ENCODE measurements at places on chromosomes 6 and 20.
A peak's percentile ranks its signal among the peaks of the same experiment; 100 is the strongest.

- DNase-seq = no peak
Measured at GRCh38 chr20:53935344-53936084, 134.9 kb downstream of the BCAS1 start.

GRCh38 chr6:105600336-105601260 lies 197.7 kb upstream of the PREP start:
- DNase-seq = no peak

GRCh38 chr20:51129147-51129776 lies 106.4 kb upstream of the KCNG1 start:
- no peak for DNase-seq

GRCh38 chr6:152112491-152113261 lies 305.2 kb downstream of the ESR1 start:
- DNase-seq = no peak

DNA sequence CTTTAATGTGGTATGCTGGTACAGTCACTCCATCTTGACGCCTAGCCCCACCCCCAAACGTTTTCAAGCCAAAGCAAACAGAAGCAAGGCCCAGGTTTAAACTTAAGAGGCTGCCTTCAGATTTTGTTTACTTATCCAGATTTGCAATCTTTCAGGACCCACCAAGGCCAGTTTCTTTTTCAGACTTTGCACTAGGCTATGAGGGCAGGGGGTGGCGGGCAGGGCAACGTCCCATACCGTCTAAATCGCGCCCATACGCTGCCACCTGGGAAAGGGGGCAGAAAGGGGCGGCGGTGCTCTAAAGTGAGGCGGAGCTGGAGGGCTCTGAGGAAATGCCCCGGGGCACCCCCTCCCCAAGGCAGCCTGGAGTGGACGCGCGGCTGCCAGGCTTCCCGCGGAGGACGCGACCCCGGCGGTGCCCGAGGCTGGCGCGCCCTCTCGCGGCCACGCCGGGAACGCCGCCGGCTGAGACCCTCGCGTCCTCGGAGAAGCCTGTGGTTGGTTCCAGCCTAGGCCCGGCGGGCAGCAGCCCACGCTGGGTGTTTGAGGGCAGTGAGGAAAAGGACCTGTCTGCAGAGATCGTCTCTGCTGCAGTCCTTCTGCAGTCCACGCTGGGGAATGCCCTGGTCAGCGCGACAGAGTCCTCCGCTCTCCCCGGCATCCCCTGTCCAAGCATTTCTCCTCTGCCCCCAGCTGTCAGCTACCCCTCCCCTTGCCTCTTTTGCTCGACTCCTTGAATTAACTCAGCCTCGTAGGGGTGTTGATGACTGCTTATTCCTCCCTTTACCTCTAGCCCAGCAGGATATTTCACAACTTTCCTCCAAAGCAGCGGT lies 129.2 kb upstream of the PRND start:
- peak; percentile 75 for DNase-seq

DNA sequence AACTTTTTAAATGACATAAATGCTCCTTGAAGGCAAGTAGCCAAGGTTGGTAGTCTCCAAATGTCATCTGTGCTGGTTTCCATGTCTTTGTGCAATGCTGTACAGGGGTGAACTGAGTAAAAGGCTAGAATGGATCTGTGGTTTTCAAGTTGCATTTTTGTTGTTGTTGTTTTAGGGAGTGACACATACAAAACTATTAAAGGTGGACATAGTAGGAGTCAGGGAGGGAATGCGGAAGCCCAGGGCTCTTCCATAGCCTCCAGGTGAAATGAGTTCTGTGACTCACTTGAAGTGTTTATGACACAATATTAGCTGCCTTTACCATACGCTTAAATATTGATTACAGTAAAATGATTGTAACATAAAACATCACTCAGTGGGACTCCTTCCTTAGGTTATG lies 22.5 kb upstream of the QKI start:
- peak; percentile 25 for DNase-seq

- DNase-seq = no peak
Measured at GRCh38 chr20:36576081-36576445, 2.7 kb downstream of the TGIF2 start.

DNA sequence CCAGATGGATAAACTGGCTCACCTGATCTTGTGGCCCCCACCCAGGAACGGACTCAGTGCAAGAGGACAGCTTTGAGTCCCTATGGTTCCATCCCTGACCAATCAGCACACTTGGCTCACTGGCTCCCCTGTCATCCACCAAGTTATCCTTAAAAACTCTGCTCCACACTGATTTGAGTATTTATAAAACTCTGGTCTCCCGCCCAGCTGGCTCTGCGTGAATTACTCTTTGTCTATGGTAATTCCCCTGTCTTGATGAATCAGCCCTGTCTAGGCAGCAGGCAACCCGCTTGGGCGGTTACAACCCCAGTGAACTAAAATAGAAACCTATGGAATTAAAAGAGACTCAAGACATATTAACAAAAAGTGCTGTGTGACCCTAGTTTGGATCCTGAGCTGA lies 38.1 kb upstream of the CD83 start:
- DNase-seq = no peak

DNA sequence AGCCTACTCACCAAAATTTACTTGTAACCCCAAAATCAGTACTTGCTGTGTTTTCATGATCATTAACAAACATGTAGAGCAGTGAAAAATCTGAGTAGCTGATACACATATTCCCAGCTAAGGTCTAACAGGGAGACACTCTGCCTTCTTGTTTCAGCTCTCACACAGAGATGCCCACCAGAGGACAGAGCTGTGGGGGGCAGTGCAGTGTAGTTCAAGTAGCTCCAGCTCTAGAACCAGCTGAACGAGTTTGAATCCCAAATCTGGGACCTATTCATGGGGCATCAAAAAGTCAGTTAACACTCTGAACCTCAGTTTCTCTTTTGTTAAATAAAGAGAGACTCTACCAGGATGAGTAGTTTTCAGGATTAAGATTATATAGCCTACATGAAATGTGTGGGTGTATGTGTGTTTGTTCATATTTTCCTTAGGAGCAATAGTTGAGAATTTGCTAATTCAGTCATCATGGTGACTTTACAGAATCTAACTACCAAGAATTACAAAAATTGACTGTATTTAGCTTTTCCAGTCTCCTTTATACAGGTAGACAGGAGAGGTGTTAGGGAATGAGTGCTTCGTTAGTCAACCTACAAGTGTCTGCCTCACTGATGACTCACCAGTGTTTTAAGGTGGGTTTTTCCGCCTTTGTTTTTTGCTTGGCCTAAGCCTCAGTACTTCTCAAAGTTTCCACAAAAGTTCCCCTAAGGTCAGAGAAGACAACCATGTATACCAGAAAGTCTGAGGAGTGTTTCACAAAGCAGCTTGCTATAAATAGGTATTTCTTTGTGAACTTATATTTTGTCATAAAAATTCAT lies 164.0 kb upstream of the RUNX2 start:
- no peak for DNase-seq

GRCh38 chr20:37777988-37778659 lies 84.3 kb downstream of the CTNNBL1 start:
- no peak for DNase-seq

GRCh38 chr6:113596387-113597230 lies 260.5 kb upstream of the MARCKS start:
- DNase-seq = no peak
